Muscle of arm (tissue), 14 donors: ENCODE measurements at places on chromosomes 6 and 20. TPM values are rescaled to one million over a fixed set of nuclear protein-coding genes. Genes with fewer than 3 reads are reported as not detected.

NAPB gene
- polyA plus RNA-seq: 7.3 TPM

CCN2 gene
- 59.0 TPM for polyA plus RNA-seq

GRCh38 chr6:36596356-36596755 is 2.2 kb downstream of the SRSF3 start:
- DNase-seq: no peak

DNA sequence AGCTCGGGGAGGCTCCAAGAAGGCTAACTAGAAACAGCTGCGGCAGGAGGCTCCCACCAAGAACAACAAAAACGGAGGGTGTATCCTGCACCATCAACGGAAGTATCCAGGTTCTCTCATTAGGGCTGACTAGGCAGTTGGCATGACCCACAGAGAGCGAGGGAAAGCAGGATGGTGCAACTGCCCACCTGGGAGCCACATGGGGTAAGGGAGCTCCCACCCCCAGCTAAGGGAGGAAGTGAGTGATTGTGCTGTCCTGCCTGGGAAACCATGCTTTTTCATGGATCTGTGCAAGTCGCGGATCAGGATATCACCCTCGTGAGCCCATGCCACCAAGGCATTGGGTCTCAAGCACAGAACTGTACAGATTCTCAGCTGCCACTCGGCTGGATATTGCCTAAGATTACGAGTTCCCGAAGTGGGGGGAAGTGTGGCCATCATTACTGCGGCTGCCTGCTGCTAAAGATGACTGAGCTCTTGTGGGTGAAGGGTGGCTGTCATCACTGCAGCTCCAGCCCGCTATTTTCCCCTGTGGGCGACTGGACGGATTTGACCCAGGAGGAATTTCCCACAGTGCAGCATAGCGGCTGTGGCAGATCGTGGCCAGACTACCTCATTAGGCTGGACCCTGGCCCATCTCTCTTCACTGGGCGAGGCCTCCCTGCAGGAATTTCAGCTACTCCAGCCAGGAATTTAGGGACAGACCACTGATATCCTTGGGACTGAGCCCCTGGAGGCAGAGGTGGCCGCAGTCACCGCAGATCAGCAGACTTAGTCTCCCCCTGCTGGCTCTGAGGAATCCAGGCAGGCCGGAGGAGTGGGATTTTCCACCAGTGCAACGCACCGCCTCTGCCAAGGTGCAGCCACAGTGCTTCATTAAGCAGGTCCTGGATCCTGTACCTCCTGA is 515.7 kb downstream of the FRK start:
- no peak for DNase-seq

- no peak for DNase-seq
These were observed 24.9 kb downstream of the CITED2 start for GRCh38 chr6:139349464-139350020.

DNA sequence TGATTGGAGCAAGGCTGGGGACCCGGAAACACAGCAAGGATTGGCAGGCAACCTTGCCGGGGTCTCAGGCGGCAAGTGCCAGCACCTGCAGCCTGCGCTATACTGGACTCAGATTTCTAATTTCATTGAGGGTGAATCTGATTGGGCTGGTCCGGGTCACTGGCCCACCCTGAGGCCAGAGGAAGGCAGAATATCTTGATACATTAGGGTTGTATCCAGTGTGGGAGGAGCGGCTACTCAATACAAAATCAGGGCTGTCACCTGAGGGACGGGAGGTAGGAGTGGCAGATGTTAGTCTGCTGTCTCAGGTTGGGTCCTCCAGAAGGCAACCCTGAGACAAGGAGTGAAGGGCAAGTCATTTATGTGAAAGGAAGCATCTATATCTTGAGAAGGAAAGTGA is 40.7 kb downstream of the BFSP1 start:
- no peak for DNase-seq

- no peak for DNase-seq
These were observed 23.7 kb upstream of the ID1 start for GRCh38 chr20:31581391-31581790.

GRCh38 chr6:107108201-107108890 is 7.0 kb downstream of the BEND3 start:
- DNase-seq: no peak
